ENCODE measurements at places on chromosomes 16 and 17.
A peak's percentile ranks its signal among the peaks of the same experiment; 100 is the strongest.

DNA sequence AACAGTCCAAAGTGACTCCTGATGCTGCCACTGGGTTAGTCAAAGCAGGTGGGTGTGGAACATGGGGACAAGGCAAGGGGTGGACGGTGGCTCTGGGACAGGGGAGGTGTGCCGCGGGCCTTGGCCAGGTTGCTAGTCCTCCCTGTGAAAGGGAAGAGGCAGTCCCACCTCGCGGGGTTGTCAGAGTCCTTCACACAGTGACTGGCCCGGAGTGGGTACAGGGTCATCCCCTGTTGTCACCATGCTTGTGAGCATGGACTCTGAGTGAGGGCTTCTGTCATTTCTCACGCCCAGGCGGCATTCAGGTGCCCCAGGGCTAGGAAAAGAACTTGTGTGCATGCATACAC, 3.1 kb upstream of the ZNF469 start:
- no peak for DNase-seq

GRCh38 chr16:58409316-58409973, 17.2 kb downstream of the GINS3 start:
- DNase-seq = peak; percentile 17

GRCh38 chr16:50762241-50762640, 20.4 kb downstream of the CYLD start:
- no peak for DNase-seq

DNA sequence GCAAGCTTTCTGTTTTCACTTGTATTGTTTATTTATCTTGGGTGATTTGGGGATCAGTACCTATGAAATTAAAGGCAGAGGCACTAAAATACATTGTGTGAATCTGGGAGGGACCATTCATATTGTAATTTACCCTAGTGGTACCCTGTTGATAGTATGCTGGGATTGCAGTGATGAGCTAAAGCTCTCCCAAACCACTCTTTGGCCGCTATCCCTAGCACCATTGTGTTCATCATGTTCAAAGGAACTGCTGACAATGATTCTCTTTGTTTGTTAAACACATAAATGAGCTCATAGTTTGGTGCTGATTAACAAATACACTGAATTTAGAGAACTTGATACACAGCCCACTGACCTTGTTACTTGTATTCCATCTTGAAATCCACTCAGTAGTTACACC, 1469.8 kb downstream of the CDH11 start:
- no peak for DNase-seq

DNA sequence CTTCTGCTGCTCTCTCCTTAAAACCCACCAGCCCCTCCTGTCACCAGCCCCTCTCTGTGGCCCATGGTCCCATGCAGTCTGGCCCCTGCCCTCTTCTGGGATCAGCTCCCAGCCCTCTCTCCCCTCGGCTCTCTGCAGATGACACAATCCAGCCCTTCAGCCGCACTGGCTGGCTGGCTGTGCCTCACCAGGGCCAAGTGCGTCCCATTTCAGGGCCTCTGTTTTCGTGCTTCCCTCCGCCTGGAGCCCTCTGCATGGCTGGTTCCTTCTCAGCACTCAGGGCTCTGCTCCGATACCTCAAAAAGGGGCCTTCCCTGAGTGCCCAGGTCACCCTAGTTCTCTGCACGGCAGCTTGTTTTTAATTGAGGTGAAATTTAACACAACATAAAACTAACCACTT, 124.3 kb downstream of the SOCS1 start:
- DNase-seq = no peak

GRCh38 chr16:68237243-68238028, 1.5 kb upstream of the ESRP2 start:
- peak; percentile 95 for DNase-seq

DNA sequence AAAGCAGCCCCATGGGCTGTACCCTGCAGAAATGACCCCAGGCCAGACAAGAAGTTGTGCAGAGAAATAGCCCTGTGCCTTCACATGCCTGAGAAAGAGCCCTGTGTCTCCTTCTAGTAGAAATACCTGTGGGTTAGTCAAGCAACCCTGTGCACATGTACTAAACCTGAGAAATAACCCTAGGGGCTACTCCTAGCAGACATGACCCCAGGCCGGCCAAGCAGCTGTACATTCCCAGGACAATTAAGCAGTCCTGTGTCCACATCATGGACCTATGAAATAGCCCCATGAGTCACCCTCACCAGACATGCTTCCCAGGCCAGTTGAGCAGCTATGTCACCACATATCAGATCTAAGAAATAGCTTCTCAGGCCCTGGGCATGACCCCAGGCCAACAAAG, 519.7 kb upstream of the CA10 start:
- no peak for DNase-seq

Measured in NCI-H226 (cell line).